A549 treated with DMSO at 1 μM for 4 hours (cell line): ENCODE measurements at places on chromosomes 13 and 19. TPM values are rescaled to one million over a fixed set of nuclear protein-coding genes. Genes with fewer than 3 reads are reported as not detected.

RFC3 gene
- 32.9 to 40.3 TPM (median 38.0 TPM) in 5 replicates for total RNA-seq

NCR1 gene
- not detected in 5 replicates for total RNA-seq

TMEM272 gene
- total RNA-seq: not detected in 5 replicates

SWSAP1 gene
- 1.7 to 2.7 TPM (median 2.3 TPM) in 5 replicates for total RNA-seq

GNG7 gene
- 0.02 to 0.09 TPM (median 0.07 TPM) in 4 of 5 replicates, not detected in the other for total RNA-seq

FAAP24 gene
- 12.4 to 18.2 TPM (median 17.4 TPM) in 5 replicates for total RNA-seq

ZIC2 gene
- total RNA-seq: 10.4 to 17.7 TPM (median 12.5 TPM) in 5 replicates
